ENCODE measurements at places on chromosomes 16 and 17.

DNA sequence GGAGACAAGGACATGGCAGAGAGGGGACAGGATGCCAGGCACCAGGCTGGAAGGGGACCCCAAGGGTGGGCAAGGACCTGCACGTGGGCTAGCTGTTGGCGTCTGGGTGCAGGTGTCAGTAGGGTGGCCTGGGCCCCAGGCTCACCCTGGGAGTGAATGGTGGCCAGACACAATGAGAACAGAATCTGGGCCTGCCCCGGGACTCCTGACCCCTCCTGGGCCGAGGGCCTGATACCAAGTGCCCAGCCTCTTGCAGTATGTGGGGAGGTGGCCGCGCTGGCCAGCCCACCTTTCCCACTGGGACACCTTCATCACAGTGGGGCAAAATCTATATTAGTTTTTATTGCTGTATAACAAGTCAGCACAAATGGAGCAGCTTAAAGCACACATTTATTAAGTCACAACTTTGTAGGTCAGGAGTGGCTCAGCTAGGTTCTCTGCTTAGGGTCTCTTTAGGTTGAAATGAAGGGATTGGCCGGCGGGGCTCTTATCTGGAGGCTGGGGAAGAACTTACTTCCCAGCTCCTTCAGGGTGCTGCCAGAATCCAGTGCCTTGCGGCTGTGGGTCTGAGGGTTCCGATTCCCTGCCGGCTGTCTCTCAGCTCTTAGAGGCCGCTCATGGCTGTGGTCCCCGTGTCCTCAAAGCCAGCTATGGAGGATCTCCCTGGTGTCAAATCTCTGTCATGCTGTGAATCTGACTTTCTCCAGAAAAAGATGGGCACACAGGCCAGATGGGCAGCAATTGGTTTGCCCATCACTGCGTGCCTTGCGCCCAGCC is 3.6 kb downstream of the PRSS33 start:
- DNase-seq, result no peak

- DNase-seq, result no peak
These were observed 217.9 kb upstream of the PSMD7 start for GRCh38 chr16:74078511-74079231.

DNA sequence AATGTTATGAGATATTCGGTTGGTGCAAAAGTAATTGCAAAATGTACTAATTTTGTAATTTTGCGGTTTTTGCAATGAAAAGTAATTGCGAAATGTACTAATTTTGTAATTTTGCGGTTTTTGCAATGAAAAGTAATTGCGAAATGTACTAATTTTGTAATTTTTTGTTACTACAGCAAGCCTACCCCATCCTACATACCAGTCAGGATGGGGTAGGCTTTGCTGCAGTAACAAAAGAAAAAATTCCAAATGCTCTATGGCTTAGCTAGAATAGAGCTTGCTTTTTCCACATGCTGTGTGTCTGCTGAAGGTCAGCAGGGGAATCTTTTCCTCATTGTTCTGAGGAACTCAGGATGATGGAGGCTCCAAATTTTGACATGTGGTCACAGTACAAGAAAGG is 83.3 kb upstream of the GPRC5B start:
- DNase-seq, result no peak

DNA sequence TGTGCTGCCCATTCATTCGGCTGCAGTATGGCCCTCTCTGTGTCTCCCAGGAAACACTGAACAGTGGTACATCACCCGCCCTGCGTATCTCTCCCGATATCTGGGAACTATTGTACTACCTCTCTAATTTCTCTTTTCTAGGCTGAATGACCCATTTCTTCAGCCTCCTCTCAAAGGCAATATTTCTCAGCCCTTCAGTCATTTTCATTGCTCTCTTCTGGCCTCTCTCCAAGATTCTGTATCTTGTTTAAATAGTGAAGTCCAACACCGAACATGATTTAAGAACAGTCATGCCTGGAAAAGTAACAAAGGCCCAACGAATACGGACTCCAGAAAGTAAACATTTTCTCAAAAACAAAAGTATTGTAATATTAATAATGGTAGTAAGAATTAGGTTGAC is 220.1 kb downstream of the ZFHX3 start:
- DNase-seq, result no peak

GRCh38 chr17:81615401-81615930 is 21.4 kb downstream of the NPLOC4 start:
- no peak for DNase-seq

DNA sequence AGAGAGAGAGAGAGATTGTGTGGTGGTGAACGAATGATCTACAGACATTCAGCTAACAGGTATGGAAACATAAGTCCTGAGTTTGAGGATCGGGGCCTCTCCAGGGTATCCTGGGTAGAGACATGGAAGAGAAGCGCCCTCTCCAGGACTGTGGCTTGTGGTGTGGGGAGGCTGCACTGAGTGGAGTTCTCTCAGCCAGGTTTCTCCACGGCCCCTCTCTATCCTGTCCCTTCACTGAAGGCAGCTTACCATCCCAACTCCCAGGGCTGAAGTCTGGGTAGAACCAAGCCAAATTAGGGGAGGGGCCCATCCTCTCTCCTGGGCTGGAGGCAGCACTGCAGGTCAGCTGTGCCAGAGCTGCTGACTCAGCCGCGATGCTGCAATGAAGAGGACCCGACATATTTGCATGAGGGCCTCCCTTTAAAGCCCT is 6.2 kb downstream of the C1QL1 start:
- DNase-seq, result no peak

DNA sequence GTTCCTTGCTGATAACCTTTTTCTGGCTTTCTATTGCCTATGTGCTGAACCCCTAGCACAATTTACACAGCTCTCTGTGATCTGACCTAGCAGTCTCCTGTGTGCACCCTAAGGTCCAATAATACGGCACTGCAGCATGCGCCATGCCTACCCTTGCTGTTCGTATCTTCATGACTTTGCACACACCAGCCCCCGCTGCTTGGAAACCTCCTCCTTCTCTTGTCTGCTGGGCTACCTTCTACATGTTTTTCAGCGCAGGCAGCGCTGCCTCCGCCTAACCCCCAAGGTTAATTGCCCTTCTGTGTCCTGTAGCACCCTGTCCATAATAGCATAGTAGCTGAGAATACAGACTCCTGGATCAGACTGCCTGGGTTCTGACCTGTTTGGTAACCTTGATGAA is 1.4 kb downstream of the STARD3 start:
- no peak for DNase-seq

GRCh38 chr16:73792199-73793020 is 504.2 kb upstream of the PSMD7 start:
- DNase-seq, result no peak

DNA sequence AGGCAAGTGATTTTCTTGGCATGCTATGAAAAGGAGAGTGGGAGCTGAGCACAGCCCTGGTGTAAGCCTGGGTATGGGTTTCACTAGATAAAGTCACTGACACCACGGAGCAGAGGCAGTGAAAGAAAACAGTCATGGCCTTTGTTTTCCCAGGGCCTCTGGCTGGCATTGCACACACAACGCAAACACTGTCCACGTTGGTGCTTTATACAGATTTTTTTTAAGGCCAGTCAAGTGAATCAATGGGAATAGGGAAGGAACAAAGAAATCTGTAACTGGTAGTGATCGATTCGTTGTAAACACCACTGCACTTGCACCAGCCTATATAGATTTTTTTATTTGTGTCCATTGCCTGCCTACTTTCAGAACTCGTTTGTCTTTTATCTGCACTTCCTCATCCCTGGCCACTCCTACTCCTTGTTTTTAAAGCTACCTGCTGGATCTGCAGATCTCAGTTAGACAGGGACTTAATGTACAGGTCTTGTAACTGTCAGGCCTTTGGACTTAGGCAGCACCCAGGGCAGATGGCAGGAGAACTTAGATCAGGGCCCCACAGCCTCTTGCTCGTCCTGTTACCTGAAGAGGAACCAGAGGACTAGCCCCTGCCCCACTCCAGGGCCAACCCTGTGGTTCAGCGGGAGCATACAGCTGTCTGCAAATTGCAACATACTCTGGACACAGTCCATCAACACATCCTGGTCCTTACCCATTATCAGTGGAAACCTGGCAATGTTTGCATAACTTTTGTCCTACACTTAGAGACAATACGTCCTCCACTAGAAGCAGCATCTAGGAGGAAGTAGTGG is 10.6 kb upstream of the TMIGD1 start:
- no peak for DNase-seq

Data from activated naive CD8-positive, alpha-beta T cell treated with anti-CD3 and anti-CD28 coated beads, Interleukin-2, amount 50 U/mL, for 16 hours (primary cell).